AG04450 (cell line): ENCODE measurements at places on chromosomes 5 and 9.

GRCh38 chr5:26622947-26623346 lies 415.4 kb downstream of the CDH9 start:
- no peak for DNase-seq

DNA sequence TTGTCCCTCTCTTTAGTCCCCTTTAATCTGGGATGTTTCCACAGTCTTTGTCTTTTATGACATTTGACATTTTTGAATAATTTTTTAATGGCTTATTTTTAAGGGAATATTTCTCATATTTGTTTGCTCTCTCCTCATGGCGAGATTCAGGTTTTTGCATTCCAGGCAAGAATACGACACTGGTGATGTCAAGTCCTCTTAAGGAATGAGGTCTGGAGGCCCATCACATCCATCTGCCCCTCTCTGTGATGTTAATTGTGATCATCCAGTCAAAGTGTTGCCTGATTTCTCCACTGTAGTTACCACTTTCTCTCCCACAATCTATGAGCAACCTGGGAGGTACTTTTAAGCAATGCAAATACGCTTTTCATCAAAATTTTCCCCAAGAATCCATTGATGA lies 193.2 kb downstream of the MAST4 start:
- DNase-seq: no peak

DNA sequence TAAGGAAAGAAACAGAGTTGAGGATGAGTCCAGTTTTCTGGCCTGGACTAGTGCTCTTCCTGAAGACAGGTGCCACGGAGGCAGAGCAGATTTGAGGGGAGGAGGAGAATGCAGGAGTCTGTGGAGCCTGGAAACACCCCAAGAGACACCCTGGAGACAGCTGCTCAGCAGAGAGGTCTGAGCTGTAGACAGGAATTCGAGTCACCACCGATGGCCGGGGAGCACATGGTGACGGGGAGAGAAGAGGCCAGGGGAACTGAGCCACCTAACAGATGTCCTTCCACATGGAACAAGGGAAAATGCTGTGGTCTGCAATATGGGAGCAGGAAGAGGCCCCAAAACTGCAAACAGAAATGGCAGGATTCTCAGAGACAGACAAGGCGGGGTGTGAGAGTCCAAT lies 22.9 kb downstream of the CPLX2 start:
- DNase-seq: no peak

GRCh38 chr5:134949316-134949715 lies 18.4 kb upstream of the CATSPER3 start:
- DNase-seq: no peak

DNA sequence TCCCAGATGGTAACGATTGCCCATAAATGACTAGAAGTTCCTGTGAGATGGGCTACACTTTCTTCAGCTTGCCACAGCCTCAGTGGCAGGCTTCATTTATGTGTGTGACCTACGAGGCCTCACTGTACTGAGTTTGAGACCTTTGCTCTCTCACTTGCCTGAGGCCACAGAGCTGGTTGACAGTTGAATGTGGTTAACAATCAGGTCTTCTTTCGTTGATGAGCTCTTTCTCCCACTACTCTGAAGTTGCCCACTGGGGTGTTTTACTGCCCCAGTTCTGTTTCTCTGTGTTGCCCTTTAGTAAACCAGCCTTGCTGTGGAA lies 70.5 kb downstream of the CYFIP2 start:
- DNase-seq: no peak

GRCh38 chr9:81823672-81824554 lies 104.3 kb upstream of the SPATA31D4 start:
- DNase-seq: no peak
